ENCODE measurements at places on chromosomes 6 and 20.

DNA sequence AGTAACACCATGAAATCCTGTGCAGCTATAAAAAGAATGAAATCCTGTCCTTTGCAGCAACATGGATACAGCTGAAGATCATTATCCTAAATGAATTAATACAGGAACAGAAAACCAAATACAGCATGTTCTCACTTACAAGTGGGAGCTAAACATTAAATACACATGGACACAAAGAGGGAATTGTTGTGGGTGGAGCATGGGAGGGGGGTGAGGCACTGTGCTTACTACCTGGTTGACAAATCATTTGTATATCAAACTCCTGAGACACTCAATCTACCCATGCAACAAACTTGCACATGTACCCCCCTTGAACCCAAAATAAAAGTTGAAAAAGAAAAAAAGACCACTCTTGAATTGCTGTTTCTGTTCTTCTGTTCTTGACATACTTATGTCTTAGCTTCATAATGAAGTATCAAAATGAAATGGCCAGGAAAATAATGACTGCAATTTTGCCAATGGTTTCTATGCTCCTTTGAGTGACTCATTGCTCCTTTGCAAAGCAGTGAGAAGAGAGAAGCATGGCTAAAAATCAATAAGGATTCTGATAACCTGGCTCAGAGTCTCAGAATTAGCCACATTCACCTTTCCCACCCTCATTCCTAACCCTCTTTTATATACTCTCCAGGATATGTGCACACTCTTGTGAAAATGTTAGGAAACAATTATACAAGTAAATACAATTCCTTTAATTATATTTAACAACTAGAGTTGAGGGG, 71.0 kb downstream of the CYP39A1 start:
- no peak for DNase-seq

DNA sequence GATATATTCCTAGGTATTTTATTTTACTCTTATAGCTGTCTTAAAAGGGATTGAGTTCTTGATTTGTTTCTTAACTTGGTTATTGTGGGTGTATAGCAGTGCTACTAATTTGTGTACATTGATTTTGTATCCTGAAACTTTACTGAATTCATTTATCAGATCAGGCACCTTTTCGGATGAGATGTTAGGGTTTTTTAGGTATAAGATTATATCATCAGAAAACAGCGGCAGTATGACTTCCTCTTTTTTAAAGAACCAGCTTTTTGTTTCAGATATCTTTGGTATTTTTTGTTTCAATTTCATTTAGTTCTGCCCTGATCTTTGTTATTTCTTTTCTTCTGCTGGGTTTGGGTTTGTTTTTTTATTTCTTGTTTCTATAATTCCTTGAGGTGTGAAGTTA, 382.4 kb upstream of the ADGRB3 start:
- DNase-seq = no peak

GRCh38 chr6:92559003-92559402, 860.4 kb downstream of the EPHA7 start:
- DNase-seq = no peak

GRCh38 chr6:47238456-47238995, 71.2 kb downstream of the TNFRSF21 start:
- no peak for DNase-seq

- DNase-seq = no peak
These were observed 97.3 kb upstream of the OPRM1 start for GRCh38 chr6:153941768-153942167.

- DNase-seq = no peak
These were observed 147.7 kb downstream of the ZNF217 start for GRCh38 chr20:53445932-53446331.

DNA sequence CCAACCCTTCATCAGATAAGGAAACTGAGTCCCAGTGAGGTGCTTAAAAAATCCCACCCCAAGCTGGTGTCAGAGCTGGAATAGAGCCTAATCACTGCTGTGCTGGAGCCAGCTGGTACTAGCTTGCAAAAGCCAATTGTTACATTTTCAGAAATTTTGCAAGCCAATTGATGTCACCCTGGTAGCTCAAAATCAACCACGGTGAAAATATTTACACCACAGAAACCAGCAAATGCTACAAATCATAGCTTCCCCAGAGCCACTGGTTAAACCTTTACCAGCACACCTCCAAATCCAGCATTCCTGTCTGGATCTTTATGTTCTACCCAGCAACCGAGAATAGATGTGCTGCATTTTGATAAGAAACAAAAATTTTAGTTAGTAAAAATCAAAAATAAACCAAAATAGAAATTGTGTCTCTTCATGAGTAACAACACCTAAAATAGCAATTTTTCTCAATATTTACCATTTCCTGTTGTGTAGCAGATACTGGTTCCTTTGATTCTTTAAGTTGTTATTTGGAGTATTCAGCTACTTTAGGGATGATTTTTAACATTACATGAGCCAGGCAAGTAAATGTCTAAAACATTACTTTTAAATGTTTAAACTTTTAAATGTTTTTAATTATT, 7.2 kb upstream of the LCA5 start:
- DNase-seq = no peak

DNA sequence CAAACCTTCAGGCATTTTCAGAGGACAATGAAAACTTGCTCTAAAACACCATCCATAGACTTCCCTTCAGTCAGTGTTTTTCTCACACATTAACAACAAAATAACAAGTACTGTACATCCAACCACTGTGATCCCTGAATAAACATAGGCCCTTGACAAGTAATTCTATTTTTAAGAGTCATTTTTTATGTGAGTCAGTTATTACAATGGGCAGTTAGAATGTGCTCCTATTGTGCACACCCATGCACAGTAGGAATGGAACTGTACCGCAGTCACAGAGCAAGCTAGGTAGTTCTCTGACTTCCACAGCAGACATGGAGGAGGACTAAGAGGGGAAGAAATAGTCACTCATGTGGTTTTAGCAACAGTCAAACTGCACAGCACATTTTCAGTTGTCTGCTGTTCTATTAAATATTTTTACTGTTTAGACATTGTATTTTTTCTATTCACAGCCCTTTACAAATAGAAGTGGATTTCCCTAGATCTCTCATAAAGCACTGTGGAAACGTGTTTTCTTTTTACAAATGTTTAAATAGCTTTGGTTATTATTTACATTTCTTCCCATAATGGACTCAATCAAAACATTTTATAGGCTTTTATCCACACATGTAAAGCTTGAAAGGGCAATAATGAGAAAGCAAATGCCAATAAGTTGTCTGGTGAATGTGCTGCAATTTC, 100.4 kb downstream of the JAG1 start:
- no peak for DNase-seq

DNA sequence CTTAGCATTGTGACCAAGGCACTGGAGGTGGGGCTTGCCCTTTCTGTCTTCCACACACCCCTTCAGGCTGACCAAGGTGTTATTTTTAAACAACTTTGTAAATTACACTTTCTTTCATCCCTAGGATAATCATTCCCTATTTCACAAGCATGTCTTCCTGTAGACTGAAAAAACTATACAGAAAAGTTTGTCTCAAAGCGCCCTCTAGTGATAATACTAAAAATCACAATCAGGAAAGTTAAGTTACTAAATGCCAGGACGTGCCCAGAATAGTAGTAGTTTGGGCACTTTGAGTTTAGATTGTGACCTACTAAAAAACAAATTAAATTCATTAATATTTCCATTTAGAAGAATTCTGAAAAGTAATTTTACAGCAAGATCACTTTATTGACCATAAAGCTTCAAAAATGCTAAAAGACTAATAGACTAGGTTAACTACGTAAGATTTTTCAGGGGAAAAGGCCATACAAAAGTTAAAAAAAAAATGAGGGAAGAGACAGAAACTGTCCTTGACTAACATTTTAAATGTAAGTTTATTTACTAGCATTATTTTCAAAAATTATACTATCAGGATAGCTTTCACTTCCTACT, 123.3 kb upstream of the DUSP22 start:
- no peak for DNase-seq

DNA sequence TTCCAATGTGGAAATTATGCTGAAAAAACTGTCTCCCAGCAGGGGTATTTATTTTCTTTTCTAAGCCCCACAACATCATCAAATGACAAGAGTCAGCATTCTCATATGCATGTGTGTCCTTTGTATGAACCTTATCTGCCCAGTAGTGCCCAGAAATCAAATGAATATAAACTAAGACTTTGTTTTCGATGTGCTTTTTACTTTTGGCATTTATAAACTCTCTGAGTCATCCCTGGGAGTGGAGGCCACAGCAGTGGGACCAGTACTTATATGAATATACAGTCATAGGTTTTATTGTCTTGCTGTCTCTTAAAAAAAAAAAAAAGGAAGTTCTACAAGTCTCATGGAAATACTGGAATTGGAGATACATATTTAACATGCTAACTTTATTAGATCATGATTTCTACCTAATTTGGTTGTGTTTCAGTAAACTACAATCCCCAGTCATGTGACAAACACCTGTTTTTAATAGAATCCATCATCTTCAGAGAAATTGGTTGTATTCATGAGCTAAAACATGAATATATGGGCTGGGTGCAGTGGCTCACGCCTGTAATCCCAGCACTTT, 99.2 kb upstream of the TMEM181 start:
- DNase-seq = no peak

DNA sequence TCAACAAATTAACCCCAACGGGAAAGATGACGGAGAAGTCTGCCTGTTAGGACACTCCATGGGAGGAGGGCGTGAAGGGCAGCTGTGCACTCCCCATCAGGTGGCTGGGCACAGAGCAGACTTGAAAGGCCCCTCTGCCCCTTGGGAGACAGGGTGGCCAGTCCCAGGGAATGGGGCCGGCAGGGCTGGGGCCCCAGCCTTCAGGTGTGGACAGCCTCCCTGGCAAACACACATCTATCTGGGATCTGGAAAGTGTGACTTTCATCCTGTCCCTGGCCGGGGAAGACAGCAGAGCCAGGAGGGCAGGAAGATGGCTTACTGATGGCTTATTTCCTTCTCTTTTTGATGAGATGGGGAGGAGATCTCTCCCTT, 4.5 kb upstream of the FRMD1 start:
- no peak for DNase-seq

DNA sequence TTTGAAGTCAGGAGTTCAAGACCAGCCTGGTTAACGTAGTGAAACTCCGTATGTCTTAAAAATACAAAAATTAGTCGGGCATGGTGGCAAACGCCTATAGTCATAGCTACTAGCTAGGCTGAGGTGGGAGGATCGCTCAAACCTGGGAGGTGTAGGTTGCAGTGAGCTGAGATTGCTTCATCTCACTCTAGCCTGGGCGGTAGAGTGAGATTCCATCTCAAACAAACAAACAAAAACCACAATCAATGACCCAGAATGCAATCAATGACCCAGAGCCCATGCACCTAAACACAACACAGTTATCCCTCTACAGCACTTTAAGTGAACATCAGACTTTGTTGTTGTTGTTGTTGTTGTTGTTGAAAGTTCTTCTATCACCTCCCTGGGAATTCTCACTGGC, 77.9 kb downstream of the MYB start:
- DNase-seq = no peak

DNA sequence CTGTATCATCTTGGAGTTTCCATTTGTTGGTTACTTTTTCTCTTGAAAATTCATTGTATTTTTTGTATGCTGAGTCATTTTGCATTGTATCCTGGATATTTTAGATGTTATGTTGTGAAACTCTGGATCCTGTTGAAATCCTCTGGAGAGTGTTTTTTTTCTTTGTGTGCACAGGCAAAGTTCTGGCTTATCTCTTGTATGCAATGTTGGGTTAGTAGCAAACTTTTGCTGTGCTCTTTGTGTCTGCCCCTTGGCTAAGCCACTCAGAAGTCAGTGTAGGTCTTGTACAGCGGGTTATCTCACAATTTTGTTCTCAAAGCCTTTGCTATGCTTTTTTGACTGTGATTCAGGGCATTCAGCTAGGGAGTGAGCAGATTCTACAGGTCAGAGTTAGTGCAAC, 29.1 kb upstream of the LMBRD1 start:
- no peak for DNase-seq

DNA sequence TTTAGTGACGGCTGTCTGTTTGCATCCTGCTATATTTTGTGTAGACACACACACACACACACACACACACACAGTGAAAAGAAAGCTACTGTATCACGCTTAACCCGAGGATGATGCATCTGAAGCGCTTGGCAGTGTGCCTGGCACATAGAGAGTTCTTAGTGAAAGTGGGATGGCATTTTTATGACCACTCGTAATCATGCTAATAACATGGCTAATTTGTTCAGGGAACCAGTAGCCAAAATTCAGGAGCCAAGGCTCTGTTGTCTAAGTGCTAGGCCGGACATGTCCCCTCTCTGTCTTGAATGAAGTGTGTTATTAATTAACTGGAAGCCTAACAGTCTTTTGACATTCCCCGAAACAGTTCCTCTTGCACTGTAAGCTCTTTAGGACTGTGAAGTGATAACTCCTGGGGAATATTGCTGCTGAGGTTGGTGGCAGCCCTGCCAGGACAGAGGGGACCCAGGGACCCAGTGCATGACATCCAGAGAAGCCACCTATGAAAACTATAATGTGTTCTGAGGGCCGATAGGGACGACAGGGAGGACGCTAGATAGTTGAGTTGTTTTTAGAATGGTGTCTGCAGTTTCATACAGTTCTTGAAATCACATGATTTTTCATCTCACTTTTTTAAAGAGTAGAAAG, 45.0 kb upstream of the IRF4 start:
- no peak for DNase-seq

GRCh38 chr20:18739751-18740166, 73.8 kb upstream of the SCP2D1 start:
- DNase-seq = no peak

GRCh38 chr6:168432196-168432595, 8.8 kb upstream of the SMOC2 start:
- no peak for DNase-seq

- DNase-seq = no peak
These were observed 201.6 kb upstream of the JARID2 start for GRCh38 chr6:15044146-15044882.

GRCh38 chr6:32974541-32975308, 6.3 kb downstream of the BRD2 start:
- no peak for DNase-seq

DNA sequence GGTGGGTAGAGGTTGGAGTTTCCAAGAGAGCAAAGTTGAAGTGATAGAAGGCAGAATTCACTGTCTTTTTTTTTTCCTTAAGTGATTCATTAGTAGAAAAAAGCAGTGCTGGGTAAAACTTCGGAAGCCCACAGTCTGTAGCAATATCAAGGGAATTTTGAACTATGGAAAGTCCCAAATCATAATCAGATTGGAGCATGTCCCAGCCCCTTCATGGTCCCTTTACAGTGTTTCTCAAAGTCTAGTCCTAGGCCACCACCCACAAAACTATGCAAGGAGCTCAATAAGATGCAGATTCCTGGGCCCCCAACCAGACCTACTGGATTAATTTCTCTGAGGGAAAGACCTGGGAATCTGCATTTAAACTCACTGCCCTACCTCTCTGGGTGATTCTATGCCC, 22.6 kb downstream of the NEDD9 start:
- no peak for DNase-seq

DNA sequence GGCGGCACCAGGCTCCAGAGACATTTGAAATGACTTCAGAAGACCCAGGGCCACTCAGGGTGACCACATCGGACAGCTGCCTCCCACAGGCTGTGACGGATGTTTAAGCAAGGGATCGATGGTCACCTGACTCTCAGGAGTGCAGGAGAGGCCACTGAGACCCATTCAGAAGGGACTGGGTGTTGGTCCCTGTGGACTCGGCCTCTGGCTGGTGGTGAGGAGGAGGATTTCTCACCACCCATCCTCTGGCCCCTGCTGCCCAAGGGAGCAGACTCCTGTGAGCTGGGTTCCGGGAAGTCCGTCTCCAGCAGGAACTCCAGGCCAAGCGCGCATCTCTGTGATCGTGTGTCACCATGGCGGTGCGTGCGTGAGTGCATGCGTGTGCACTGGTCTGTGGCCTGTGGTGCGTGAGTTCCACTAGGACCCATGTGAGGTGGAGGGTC, 25.5 kb downstream of the NPEPL1 start:
- DNase-seq = no peak
